ENCODE measurements at places on chromosomes 1 and 21.

GRCh38 chr1:153417136-153417888, 992 bp downstream of the S100A7A start:
- no peak for DNase-seq

DNA sequence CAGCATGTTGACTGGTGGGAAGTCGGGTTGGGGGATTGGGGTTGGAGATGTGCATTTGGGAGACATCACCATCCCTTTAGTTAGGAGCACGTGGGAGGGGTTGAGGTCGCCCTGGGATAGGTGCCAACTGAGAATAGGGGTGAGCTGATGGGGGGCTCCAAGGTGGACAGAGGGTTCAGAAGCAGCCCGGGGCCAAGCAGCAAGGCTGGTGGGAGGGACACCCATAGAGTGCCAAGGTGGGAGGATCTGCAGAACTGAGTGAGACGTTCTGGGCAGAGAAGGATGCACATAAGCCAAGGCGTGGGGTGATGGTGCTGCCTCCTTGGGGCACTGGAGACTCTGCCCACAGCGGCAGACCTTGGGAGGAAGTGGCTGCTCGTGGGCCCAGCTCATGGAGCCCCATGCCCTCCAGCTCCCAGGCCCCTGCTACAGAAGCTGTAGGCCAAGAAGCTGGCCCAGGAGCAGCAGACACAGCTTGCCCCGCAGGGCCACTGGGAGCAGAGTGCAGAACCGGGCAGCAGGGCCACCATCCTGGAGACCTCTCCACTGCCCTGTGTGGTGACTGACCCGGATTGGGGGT, 31.4 kb upstream of the PKP1 start:
- no peak for DNase-seq

- DNase-seq: no peak
Observed at GRCh38 chr1:213728593-213729536, 258.9 kb upstream of the PROX1 start.

- peak; percentile 5 for DNase-seq
Observed at GRCh38 chr1:223289621-223290020, 74.4 kb downstream of the SUSD4 start.

DNA sequence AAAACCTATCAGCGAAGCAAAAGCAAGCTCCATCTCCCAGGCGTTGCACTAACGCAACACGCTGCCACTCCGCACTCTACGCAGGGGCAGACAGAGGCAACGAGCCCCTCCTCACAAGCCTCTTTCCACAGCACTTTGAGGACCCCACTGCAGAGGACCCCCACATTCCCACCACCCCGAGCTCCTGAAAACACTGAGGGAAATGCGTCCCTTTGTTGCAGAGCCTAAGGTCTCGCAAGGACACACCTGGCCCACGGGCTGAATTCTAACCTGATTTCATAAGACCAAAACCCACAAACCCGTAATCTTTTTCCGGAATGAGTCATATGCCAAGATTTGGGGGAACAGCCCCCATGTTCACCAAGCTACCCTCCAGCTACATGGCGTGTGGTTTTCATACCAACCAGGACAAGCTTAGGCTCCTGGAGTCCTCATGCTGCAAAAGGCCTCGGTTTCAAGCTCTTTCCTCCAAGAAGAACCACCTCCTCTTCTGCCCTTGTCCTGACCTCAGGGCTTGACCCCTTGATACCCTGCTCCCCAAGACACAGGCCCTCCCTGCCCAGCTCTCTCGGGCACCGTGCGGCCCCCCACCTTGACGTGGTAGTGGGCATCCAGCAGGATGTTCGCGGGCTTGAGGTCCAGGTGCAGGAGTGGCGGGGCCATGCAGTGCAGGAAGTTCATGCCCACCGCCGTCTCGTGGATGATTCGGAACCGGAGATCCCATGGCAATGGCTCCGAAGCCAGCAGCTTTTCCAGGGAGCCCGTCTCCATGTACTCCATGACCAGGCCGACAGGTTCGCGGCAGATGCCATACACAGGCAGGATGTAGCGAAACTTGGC, 10.7 kb downstream of the RIPK4 start:
- DNase-seq: no peak

- DNase-seq: no peak
Observed at GRCh38 chr1:236938760-236939159, 65.5 kb downstream of the MT1HL1 start.

- DNase-seq: no peak
Observed at GRCh38 chr1:43425045-43425444, 28.7 kb downstream of the HYI start.

GRCh38 chr1:27057801-27058625, 45.4 kb upstream of the TENT5B start:
- DNase-seq: no peak

DNA sequence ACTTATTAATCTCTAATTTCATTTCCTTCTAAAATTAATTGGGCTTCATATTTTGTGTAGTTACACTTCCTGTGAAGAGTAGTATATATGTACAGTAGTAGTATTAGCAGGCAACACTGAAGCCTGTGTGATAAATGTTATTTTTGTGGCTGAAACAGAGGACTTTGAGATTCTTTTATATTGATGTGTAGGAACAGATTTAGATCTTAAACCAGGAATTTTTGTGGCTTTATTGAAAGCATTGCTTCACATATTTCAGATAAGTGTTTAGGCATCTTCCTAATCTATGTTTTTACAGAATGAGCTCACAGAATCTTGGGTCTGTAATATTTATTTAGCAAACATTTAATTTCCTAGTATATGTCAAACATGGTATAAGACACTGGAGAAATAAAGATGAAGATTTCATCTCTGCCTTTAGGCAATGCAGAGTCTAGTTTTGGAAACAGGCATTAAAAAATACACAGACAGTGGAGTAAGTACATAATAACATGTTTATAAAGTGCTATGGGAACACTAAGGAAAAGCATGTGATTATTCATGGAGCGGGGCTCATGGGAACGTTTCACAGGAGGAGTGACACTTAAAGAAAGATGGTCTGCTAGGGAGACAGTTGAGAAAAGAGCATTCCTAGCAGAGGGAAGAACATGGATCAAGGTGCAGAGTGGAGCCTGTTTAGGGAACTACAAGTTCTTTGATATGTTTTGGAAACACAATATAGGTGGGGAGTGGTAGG, 52.7 kb downstream of the MIGA1 start:
- DNase-seq: no peak

- no peak for DNase-seq
Observed at GRCh38 chr1:80457409-80457808, 1343.3 kb upstream of the ADGRL2 start.

DNA sequence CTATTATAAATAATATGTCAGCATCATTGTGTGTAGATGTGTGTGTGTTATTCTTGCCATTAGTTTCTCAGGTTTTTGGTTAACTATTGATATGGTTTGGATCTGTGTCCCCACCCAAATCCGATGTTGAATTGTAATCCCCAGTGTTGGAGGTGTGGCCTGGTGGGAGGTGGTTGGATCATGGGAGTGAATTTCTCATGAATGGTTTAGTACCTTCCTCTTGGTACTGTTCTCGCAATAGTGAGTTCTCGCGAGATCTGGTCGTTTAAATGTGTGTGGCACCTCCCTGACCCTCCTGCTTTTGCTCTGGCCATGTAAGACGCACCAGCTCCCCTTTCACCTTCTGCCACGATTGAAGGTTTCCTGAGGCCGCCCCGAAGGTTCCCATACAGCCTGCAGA, 9.6 kb upstream of the POFUT2 start:
- DNase-seq: no peak

GRCh38 chr21:14483296-14483695, 62.8 kb downstream of the SAMSN1 start:
- DNase-seq: no peak

- peak; percentile 62 for DNase-seq
Observed at GRCh38 chr1:196160066-196160795, 448.0 kb downstream of the KCNT2 start.

- DNase-seq: no peak
Observed at GRCh38 chr1:57615956-57616355, 192.1 kb upstream of the DAB1 start.

GRCh38 chr1:22387919-22388580, 63.6 kb upstream of the ZBTB40 start:
- peak; percentile 14 for DNase-seq

Data from epithelial cell of prostate (primary cell).